ENCODE measurements at places on chromosomes 7 and 10.

- DNase-seq, result peak; percentile 54
Measured at GRCh38 chr7:1951159-1951536, 281.1 kb downstream of the ELFN1 start.

DNA sequence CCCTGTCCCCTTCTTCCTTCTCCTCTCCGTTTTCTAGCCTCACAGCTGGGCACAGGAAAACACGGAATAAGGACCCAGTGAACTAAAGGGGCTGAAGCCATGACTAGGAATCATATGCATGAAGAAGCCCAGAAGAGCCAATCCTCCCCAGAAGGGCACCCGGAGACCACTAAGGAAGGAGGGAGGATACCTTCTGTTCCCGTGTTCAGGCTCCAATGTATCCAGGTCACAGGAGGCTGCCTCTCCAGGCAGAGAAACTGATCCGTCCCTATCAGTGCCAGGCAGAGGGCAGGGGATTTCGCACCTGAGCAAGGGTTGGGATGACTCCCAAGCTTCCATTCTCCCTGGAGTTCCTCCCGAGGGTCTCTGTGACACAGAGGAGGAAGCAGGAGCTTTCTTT, 246.6 kb downstream of the SNX10 start:
- DNase-seq, result no peak

DNA sequence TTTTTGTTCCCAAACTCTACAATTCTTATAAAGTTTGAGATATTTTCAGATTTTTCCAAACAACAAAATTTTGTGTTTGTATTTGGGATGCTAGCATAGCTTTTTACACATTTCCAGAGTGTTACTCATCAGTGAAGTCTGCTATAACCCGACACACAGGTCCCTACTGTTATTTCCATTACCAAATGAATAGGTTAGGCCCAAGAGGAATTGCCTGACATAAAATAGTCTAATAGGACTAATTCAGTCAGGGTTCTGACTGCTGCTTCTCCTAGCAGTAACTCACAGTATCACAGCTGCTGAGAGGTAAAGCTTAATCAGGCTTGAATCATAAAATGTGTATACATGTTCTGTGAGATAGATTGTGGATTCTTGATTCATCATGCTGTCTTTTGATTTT, 49.1 kb upstream of the STRIP2 start:
- DNase-seq, result no peak

DNA sequence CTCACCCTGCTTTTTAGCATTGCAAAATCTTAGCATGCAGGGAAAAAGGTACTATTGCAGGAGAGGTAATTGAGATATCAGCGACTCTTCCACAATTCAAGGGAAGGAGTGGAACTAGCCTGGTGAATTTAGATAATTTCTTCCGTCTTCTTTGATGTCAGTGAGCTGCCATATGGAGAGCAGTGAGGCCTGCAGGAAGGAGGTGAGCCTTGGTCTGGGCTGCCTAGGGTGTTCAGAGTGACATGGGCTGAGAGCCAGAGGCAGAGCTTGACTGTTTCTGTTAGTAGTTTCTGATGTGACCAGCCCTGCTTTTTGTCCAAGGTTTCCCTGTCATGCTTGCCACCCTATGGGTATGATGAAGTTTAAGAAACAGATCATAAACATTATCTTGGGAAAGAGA, 28.6 kb downstream of the KAT6B start:
- no peak for DNase-seq

DNA sequence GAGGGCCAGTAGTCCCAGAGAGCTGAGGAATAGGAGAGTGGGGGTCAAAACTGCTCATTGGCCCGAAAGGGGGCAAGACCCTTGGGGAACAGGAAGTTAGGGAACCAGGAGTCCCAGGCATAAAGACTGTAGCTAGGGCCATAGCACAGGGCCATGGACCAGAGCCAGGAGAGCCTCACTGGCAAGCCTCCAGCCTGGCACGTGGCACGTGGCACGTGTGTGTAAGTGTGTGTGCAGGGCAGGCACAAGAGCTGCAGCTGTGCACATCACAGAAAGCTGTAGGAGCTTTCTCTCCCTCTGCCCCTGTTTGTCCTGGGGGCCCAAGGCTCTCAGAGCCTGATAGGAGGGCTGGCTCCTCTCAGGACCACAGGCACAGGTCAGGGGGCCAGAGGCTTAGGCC, 47.8 kb upstream of the SLF2 start:
- no peak for DNase-seq

GRCh38 chr7:27096768-27097514, 1.1 kb upstream of the HOXA1 start:
- DNase-seq, result no peak

DNA sequence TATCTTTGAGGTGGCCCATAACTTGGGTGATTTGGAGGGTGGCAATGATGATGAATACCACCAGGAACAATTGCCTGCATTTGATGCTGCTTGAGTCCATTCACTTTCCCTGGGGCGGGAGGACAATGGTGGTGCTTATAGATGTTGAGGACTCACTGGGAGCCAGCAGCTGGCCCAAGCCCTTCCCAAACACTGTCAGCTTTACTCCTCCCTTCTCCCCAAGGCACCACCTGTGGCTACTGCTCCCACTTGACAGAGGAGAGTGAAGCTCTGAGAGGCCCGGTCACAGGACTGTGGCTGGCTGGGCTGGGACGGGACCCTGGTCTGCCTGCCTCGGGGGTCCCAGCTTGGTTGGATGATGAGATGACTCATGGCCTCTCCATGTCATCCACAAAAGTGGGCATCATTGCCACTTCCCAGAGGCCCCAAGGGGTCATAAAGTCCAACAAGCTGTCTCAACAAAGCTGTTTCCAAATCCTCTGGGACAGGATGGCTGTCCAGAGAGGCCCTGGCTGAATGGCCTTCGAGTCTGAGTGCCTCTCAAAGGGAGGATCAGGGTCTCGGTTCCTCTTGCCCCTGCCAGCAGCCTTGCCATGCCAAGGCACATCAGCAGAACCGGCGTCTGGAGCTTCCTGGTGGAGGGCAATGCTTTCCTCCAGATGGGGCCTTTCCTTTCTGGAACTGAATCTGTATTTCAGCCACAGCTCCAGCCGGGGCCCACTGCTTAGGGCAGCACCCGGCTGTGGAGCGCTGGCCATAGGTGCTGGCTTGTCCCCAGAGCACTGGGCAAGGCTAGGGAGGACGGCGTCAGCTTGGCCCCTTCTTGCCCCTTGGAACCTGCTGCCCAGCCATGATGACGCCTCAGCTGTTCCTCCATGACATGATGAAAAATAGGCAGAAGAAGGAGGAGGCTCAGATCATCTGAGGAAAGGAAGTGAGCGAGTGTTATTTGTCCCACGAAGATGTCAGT, 47.0 kb upstream of the PLEKHA1 start:
- no peak for DNase-seq

- no peak for DNase-seq
Measured at GRCh38 chr7:271266-272107, 18.5 kb upstream of the FOXL3 start.

- DNase-seq, result no peak
Measured at GRCh38 chr7:109532262-109532992, 962.8 kb downstream of the DNAJB9 start.

DNA sequence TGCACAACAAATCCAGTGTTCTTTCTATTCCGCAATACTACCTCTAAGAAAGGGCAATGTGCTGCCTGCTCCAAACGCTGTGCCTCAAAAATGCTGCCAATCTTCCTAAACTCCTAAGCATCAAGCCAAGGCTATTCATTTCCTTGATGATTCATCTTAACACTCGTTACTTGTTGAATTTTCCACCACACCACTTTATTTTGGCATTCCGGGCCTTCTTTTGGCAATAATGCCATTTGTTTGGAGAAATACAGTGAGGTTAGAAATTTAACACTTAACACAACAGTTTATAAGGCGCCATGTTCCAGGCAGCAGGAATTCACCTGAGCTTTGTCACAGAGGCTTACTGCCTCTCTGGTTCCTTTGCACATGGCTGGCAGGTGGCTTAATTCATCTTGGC, 82.6 kb upstream of the ABCB5 start:
- DNase-seq, result no peak

DNA sequence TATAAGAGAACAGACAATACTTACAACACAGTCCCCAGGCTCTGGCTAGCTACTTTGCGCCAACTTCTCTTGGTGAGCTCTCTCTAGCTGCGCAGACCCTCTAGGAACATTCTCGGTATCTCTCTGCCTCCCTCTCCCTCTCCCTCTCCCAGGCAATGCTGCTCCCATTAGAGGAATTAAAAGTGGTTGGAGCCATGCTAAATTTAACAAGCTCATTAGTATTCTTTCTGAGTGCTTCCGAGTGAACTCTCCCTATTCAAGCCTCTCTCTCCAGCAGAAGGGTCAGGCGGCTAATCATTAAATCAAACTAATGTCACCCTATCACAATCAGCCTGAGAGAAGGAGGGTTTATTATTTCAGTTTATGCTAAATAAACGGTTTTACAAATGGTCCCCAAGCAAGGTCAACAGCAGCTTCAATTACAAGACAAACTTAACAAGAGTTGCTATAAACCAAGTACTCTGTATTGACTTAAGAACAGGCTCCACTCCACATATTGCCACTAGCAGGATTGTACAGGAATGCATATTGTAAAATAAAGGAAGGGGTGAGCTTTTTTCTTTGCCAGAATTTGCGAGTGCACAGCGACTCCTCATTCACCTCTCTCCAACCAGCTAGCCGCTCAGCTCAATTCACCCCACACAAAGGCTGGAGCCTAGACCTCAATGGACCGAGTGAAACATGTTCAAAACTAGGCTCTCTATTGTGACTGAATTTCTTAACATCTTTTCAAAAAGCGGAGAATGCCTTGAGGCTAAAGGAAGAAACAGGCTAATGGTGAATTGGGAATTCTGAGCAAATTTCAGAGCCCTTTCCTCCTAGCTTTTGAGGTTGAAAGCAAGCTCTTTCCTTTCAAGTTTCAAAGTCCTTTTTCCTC, 84.4 kb downstream of the GLI3 start:
- DNase-seq, result no peak

GRCh38 chr7:99331002-99331401, 5.3 kb downstream of the ARPC1A start:
- DNase-seq, result no peak

DNA sequence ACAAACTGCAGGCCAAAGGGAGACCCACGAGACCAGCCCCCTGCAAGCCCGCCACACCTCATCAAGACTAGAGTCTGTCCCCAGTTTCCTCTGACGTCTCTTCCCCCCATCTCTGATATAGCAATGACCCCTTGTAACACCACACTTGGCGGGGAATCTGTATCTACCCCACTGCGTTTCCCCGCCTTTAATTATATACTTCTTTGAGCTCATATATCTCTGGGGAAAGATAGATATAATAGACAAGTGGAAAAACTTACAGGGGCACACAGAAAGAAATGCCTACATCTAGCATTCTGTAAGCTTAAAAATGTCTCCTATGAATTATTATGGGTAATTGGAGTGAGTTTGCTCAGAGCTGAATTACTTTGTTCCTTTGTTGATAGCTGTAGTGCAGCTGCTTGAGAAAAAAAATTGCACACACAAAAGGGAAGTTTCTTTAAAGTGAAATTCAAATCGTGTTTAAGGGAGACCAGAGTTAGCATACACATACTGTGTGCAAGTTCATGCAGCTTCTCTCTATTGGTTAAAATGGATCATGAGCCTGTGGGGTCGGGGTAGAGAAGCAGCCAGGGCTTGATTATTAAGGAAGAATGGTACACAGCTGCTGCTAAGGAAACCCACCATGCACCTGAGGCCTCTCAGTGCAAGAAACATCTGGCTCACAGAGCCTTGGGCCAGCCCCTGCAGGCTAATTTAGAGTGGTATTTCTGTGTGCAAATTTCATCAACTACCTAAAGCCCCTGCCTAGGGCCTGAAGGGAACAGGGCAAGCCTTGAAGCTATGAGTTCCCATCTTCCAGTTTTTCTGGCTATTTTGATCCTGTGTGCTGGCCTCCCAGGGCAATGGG, 32.5 kb downstream of the CDCA7L start:
- DNase-seq, result no peak

- DNase-seq, result no peak
Measured at GRCh38 chr7:140049339-140050024, 13.3 kb downstream of the PARP12 start.

DNA sequence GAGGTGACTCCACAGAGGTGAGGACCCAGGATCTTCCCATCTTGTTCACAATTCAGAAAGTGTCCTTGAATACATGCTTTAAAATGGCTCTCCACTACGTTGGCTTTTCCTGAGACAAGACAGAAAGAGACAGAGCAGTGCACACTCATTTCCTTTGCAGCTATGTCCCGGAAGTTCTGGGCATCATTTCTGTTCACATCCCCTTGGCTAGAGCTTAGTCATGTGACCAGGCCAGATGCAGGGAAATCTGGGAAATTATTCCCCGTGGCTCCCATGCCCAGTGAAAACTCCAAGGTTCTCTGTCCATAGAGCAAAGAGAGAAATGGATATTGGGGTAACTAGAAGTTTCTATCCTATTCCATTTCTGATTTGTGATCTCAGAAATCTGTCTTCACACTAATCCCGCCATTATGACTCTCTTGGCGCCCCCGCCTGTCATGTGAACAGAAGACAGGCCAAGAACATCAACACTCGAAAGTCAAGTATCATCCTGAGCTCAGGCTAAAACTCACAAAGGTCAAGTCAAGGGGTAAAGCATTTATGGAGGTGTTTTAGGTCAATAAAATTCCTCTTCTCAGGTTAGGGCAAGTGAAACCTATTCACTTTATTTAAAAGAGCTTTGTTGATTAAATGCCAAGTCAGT, 251.4 kb upstream of the HABP2 start:
- DNase-seq, result no peak

DNA sequence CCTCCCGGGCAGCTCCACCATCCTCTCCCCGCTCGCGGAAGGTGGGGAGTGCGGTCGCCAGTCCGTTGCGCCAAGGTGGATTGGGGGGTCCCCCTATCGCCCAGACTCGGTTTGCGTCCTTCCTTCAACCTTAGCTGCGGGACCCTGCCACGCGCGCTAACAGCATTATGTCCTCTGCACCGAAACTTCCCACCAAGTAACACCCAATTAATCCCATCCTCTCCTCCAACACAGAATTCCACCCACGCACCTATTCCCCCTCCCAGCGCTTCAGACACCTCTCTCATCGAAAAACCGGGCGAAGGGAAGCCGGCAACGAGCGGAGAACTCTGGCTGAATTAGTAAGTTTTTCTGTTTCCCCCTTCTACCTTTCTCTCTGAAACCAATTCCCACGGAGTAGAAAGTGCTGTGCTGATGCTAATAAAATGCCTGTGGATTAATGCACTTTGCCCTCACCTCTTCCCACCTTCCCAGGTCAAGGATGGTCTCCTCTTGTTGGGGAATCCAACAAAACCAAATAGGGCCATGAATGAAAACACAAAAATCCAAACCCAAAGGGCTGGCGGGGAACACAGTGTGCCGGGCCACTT, 947 bp downstream of the HOXA3 start:
- no peak for DNase-seq

GRCh38 chr7:29194206-29194593, 375 bp upstream of the CHN2 start:
- DNase-seq, result no peak

DNA sequence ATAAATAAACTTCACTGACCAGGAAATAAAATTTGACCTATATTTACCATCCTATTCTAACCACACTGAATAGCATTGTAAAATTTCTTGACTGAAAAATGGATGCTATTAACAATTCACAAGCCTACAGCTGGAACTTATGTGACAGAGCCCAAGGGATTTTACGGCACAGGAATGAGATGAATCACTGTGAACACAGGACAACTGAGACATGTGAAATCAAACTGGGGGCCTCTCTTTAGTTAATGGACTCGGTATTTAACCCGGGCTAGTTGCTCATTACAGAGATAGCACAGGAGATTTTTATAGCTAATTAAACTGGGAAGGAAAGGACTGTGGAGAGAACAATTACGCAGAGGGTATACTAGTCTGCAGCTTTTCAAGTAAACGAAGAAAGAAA, 100.6 kb downstream of the MICU1 start:
- DNase-seq, result no peak
